ENCODE measurements at places on chromosomes 2 and 18.

GRCh38 chr2:154527962-154528361 lies 170.5 kb upstream of the KCNJ3 start:
- no peak for DNase-seq

GRCh38 chr18:12554796-12555388 lies 103.0 kb downstream of the SPIRE1 start:
- no peak for DNase-seq

- no peak for DNase-seq
Observed at GRCh38 chr2:233227346-233227978, 24.0 kb upstream of the ATG16L1 start.

DNA sequence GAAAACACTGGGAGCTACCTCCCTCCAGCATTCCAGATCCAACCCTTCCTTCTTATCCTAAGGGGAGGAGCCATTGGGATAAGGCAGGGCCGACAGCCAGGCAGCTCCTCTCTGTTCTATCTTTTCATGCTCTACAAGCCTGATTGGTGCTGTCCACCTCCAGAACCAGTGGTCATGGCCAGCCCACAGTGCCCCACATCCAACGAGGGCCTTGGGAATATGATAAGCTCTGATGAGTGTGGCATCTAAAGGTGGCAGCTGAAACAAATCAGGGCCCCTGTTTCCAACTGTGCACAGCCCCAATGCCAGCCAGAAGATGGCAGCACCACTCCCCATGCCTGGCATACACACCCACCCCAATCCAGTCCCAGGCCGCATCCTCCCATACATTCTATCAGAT lies 329.3 kb downstream of the C1D start:
- no peak for DNase-seq

DNA sequence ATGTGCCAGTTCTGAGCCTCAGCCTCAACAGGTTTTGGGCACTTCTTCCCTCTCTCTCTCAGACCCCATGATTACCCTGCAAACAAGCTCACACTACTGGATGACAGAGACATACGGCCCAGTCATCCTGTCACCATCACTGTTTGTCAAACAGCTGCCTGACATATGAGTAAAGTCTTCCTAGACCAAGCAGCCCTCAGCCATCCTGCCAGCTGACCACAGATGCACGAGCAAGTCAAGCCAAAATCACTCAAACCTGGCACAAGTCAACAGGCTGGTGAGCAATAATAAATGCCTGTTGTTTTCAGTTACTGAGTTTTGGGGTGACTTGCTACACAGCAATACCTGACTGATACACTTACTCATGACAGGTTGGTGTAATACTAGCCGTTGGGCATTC lies 75.5 kb upstream of the KLF7 start:
- no peak for DNase-seq

DNA sequence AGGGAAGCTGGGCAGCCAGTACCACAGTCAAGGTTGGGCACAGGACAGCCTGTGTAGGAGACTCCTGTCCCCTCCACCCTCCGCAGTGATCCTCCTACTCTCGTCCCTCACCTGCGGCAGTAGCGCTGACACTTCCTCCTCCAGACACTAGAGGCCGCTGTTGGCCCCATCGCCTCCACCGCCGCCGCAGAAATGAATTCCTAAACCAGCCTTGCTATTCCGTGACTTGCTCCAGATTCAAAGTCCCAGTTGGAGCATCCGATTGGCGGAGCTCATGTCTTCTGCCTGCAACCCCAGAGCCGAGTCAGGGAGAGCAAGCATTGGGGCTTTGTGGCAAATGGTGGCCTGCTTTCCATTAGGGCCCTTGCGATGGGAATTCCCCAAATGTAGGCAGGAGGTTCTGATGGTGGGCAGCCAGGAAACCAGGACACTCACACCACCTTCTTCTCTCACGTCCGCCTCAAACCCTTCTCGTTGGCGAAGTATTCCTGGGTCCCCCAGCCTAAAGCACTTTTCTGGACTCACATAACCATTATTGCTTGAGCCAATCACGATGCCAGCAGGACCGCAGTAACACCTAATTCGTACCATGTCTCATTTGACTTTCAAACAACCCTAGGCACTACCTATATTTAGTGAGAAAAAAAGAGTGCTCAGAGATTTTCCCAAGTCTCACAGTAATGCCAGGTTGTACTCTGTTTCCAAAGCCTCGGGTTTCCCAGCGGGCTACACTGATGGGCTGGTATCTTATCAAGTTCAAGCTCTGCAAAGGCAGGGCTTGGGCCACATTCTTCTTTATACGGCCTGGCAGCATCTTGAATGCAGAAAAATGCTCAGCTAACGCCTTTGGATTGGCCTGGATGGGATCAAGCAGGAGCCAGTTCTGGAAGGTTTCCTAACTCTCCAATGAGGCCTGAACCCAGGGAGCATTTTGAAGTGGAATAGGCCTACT lies 1.2 kb upstream of the DNAJB2 start:
- peak; percentile 81 for DNase-seq

DNA sequence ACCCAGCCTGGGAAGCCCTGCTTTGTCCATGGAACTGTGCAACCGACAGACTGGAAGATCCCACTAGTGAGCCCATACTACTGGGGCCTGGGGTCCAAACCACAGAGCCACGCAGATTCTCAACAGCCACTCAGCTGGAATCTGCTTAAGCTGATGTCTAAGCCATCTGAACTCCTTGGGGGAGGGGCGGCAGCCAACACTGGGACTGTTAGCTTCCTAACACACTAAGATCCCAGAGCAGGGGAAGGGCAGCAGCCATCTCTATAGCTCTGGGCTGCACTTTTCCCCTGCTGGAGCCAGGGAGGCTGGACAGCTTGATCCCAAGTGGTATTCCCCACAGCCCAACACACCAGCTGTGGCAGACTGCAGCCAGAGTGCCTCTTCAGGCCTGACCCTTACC lies 118.3 kb downstream of the RPRM start:
- DNase-seq = no peak

- DNase-seq = no peak
Observed at GRCh38 chr2:52258038-52258437, 1226.1 kb upstream of the NRXN1 start.

GRCh38 chr2:176147800-176148496 lies 3.4 kb upstream of the HOXD4 start:
- no peak for DNase-seq

GRCh38 chr2:133292259-133292658 lies 276.0 kb downstream of the NCKAP5 start:
- no peak for DNase-seq

- DNase-seq = no peak
Observed at GRCh38 chr2:190634381-190634780, 14.5 kb upstream of the NAB1 start.

DNA sequence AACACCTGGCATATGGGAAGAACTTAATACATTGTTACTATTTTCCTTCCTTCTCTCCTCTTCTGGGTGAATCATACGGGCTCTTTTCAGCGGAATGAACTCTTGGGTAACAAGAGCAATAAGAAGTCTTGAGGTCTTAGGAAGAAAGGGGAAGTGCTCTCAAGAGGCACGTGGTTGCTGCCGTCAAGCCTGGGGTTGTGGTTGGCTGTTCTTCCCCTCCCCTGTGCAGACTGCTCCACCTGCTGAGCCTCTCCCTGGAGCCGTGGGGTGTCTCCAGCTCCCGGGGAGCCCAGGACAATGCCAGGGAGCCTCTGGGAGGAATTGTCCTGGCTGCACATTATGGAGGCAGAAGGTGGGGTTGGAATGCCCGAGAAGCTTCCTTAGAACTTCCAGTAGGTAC lies 19.4 kb downstream of the TOGARAM2 start:
- DNase-seq = peak; percentile 64

DNA sequence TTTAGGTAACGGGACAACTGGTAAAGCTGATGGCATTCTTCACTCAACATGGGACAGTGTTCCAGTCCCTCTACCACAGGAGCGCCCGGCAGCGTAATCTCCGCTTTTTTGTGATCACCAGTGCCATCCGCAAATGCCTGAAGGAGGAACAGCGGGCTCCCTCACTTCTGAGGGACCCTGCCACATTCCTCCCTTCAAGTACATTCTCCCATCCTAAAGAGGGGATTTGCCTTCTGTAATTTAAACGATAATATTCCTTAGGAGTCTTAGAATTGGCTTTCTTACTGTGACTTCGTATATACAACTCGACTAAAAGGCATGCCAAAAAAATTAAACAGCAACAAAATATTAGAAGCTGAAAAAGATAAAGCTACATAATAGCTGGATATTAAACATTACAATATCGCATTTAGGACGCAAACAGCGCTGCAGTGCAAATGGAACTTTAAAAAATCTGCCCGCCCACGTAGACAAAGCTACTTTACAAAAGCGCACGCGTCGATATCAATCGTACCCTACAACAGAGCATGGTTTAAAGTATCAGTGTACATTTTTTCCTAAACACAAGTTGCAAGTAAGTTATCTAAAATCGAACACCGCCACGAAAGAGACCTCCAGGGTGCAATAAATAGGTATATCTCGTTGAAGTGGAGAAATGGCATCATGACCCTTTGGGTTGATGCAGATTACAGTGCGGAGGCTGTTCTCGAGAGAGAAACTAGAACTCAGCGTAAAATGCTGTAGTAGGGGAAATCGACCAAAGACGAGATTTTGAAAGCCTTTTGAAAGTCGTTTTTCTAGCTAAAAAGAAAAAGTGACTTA lies 2.3 kb upstream of the VSNL1 start:
- DNase-seq = peak; percentile 16

DNA sequence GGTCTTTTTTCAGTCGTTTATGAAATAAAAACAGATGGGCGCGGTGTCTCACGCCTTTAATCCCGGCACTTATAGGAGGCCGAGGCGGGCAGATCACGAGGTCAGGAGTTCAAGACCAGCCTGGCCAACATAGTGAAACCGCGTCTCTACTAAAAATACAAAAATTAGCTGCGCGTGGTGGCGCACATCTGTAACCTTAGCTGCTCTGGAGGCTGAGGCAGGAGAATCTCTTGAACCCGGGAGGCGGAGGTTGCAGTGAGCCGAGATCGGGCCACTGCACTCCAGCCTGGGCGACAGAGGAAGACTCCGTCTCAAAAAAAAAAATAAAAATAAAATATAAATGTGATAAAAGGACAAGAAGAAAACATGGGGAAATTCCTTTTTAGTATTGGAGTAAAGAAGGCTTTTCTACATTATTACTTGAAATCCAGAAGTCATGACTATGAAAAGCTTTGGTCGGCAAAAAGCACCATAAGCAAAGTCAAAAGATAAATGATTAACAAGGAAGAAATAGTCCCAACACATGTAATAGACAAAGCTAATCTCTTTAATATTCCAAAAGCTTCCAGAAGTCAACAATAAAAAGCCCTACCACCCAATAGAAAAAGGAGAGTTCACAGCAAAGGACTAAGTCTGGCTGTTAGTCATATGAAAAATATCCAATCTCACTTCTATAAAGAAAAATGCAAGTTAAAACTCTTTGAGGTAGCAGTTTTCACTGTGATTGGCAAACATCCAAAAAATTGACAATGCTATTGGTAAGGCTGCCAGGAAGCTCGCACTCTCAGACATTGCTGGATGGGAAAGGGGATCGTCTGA lies 1.4 kb upstream of the FAM168B start:
- DNase-seq = no peak

DNA sequence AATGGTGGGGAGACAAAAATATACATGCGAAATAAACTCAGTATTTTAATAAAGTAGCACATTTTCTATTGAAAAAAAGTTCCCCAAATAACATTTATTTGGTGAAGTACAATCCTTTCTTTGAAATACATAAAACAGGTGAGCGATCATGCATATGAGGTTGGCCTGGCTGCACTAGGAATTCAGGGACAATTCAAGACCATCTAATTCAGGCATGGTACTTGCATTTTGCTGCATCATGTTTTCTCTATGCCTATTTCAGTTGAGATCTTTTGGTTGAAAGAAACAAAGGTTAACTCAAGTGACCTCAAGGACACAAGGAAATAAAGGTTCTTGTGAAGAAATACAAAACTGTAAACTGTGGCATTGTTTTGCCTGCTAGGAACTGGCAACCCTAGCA lies 19.8 kb upstream of the TAF4B start:
- no peak for DNase-seq

DNA sequence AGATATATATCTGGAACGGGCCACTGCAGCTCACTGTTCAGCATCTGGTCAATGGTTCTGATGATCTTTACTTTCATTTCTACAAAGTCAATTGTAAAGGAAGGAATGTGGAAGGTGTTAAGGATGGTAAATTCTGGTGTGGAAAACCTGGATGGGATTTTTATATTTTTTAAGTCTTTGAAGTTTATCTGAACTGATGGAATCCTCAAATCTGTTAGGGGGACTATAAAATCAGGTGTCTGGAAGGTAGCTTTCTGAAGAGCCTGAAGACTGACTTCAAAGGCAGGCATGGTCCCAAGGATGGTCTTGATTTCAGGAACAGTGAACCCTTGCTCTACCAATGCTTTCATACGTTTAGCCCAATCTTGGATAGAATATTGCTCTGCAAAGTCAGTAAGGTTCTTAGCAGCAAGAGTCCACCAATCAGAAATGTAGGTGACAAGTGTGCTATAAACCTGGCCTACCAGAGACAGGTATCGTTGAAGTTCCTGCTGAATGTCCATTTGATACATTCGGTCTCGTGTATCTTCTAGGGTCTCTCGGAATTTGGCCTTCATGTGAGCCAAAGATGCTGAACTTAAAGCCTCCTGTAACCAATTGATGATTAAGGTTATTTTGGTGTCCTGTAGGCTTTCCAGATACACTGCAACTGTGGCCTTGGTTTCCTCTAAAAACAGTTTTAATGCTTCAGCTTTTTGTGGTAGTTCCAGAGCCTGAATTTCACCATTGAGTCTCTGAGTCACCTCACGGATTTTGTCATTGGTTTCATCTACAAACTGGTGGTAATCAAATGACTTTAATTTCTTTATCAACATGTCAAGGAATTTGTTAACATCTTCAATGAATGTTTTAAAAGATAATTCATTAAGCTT lies 34.8 kb downstream of the APOB start:
- DNase-seq = no peak

- no peak for DNase-seq
Observed at GRCh38 chr2:27802547-27802946, 31.0 kb downstream of the MRPL33 start.

DNA sequence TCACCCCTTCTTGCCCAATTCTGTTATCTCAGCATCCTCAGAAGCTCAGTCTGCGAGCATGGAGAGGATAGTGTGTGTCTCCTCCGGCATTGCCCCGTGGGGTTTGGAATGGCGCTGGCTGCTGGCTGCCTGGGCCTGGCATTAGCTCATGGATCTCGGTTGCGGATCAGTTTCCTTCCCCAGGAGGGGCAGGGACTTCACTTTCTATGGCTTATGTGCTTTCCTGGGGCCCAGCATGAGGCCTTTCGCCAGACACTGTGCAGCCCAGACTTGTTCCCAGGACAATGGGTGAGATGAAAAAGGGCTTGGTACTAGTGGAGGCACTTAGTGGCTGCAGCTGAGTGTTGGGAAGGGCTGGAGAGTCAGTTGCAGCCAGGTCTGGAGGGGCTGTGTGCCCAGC lies 143.3 kb downstream of the GLI2 start:
- DNase-seq = no peak

DNA sequence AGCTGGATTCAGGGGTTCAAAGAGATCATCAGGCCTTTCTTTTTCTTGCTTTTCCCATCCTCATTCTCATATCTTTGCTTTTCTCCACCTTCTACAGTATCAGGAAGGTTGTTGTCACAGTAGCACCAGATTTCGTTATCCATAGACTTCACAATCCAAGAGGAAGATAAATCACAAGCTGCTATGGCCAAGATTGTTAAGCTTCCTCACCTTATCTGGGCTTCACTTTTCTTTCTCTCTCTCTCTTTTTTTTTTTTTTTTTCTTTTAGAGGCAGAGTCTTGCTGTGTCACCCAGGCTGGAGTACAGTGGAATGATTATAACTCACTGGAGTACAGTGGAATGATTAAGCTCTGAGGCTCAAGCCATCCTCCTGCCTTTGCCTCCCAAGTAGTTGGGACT lies 93.5 kb downstream of the TTC27 start:
- no peak for DNase-seq

GRCh38 chr18:54873884-54874255 lies 45.6 kb downstream of the RAB27B start:
- no peak for DNase-seq

- no peak for DNase-seq
Observed at GRCh38 chr2:199663157-199663556, 187.8 kb downstream of the FTCDNL1 start.
